ENCODE measurements at places on chromosomes 16 and 17.

GRCh38 chr16:4918781-4919251, 18.1 kb downstream of the PPL start:
- DNase-seq: no peak

GRCh38 chr17:81046770-81047359, 11.9 kb downstream of the BAIAP2 start:
- no peak for DNase-seq

DNA sequence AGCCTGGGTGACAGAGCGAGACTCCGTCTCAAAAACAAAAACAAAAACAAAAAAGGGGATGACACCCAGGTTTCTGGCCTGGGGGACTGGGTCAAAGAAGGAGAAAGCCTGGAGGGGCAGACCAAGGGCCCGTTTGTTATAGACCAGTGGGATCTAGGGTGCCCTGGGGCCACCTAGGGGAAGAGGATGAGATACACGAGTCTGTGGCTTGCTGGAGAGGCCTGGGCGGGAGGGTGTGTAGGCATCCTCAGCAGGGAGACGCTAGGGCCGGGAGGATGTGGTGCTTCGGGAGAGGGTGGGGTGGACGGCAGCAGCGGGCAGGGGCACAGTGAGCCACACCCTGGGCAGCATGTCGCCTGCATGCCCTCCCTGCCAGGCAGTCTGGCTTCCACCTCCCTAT, 17.1 kb upstream of the CRK start:
- no peak for DNase-seq

DNA sequence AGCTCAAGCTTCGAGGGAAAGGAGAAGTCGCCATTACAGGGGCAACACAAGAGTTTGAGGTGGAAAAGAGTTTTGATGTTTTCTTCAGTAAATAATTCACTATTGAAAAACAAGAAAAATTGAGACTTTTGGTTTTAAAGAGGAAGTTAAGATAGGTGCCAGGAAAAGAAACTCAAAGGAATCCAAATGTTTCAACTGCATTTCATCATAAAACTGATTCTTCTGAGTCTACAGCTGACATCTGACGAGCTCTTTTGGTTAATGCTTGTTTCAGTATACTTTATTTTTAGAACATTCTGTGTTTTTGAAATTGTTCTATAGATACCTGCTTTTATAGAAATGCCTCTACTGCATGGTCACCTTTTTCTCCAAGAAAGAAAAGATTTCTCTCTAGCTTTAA, 54.0 kb downstream of the ERN1 start:
- DNase-seq: no peak

GRCh38 chr16:839643-840408, 39.3 kb upstream of the GNG13 start:
- no peak for DNase-seq

DNA sequence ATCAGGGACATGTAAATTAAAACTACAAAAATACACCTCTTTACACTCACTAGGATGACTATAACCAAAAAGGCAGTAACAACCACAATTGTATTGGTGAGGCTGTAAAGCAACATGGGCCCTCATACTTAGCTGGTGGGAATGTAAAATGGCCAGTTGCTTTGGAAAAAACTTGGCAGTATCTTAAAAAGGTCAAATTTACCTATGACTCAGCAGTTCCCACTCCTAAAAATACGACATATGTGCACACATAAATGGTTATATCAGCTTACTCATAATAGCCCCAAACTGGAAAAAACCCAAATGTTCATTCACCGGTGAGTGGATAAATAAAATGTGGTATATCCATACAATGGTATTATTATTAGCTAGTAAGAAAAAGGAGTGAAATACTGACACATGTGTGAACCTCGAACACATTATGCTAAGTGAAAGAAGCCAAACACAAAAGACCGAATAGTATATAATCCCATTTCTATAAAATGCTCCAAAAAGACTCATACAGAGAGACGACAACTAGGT, 391.4 kb downstream of the NPIPA8 start:
- no peak for DNase-seq

DNA sequence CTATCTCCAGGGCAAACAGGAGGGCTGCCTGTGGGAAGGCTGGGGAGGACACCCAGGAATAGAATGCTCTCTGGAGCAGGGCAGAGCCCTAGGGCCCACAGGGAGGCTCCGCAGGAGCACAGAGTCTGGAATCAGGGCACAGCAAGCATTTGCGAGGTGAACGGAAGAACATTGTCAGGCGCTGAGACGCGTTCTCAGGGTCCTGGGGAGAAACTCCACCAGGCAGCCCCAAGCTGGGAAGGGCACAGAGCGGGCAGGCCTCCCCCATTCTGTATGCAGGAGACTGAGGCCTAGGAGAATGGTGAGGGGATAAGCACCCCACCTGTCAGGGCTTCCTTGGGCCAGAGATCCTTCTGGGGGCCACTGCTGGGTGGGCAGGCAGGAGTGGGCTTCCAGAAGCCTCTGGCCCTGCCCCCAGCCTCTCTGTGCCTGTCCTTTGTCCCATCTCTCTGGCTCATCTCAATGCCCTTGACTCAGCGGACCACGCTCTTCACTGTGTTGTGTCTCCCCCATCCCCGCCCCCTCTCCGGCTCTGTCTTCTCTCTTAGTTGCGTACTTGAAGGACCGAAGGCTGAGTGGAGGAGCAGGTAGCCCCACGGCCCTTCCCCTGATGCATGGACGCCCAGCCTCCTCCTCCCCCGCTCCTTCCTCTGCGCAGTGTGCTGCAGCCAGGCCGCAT, 5.1 kb upstream of the SETD6 start:
- DNase-seq: no peak

GRCh38 chr17:50601823-50602375, 32.8 kb upstream of the ABCC3 start:
- DNase-seq: no peak

- DNase-seq: no peak
These were observed 6.5 kb downstream of the TM4SF5 start for GRCh38 chr17:4777969-4778760.

DNA sequence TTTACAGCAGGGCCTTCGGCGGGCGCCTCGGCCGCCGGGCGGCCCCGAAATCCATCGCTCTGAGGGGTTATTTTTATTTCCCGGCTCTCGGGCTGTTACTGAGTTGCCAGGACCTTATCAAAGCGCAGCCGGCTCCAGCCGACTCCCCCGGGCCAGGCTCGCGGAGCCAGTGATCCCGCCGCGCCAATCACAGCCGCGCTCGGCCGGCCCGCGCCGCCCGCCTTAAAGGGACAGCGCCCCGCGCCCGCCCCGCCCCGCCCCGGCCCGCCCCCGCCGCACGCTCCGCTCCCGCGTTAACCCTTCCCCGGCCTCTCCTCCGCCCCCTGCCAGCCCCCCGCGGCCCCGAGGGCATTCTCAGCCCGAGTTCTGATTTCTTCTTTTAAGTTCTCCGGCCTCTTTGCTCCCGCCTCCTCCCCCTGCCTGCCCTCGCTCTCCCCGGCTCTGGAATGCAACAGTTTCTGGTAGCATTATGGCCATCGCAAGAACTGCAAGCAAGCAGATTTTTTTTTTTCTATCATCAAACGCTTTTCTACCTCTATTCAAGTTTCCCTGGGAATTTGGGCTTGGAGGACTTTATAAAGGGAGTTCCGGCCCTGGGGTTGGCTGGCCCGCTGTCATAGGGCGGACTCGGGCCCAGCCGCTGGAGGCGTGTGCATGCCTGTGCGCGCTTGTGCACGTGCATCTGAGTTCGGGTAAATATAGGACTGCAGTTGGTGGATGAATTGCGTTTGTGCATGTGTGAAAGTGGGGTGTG, at the start of gene AXIN2:
Gene AXIN2, minus strand, starts transcription at position 197 of the 754 bp plus-strand sequence. CDS start 3,028 bp downstream, outside the sequence.
- DNase-seq: peak; percentile 79

- no peak for DNase-seq
These were observed 311.9 kb downstream of the NPIPA8 start for GRCh38 chr16:18024611-18025010.

- DNase-seq: no peak
These were observed 135.8 kb upstream of the CA10 start for GRCh38 chr17:52294301-52294700.

DNA sequence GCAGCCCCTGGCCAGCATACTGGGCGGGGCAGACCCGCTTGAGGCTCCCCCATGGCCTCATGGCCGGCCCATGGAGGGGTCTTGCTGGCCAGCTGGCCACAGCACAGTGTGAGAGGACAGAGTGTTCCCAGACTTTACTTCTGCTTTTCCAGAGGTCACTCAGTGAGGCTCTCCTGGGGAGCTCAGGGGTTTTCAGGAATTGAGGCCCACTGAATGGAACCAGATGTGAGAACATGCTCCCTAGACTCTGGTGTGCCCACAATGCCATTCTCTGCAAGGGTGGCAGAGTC, 21.2 kb downstream of the ATP6V0D1 start:
- no peak for DNase-seq

DNA sequence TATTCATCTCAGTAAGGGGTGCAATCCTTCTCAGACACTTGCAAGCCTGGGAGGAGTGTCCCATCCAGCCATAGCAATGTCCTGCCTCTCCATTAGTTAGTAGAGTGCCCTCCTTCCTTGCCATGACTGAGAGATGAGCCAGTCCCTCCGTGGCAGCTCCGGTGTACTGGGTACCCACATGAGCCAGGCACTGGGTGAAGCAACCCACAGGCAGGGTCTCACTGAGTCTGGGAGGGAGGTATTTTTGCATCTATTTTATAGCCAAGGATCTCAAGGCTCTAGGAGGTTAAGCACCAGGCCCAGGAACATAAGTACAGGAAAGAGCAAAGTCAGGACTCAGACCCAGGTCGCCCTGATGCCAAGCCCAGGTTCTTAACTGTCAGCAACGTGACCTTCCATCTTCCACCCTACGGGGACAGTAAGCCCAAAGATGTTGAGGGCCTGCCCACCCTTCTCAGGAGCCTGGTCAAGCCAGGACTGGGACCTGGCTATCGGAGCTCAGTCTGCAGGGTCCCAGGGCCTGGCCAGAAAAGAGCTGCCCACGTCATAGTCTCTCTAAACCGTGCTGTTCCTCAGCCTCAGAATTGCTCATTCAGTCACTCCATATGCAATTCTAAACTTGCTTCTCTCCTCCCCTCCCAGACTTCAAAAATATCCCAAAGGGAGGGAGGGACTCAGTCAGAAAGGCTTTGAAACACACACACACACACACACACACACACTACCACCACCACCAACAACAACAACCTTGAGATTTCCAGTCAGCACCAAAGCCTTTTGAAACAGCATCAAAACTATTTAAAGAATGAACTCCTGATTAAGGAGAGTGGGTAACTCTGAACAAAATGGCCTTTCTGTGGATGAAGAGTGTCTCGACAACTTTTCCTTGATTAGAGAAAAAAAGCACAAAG, 16.6 kb downstream of the NOS2 start:
- no peak for DNase-seq

DNA sequence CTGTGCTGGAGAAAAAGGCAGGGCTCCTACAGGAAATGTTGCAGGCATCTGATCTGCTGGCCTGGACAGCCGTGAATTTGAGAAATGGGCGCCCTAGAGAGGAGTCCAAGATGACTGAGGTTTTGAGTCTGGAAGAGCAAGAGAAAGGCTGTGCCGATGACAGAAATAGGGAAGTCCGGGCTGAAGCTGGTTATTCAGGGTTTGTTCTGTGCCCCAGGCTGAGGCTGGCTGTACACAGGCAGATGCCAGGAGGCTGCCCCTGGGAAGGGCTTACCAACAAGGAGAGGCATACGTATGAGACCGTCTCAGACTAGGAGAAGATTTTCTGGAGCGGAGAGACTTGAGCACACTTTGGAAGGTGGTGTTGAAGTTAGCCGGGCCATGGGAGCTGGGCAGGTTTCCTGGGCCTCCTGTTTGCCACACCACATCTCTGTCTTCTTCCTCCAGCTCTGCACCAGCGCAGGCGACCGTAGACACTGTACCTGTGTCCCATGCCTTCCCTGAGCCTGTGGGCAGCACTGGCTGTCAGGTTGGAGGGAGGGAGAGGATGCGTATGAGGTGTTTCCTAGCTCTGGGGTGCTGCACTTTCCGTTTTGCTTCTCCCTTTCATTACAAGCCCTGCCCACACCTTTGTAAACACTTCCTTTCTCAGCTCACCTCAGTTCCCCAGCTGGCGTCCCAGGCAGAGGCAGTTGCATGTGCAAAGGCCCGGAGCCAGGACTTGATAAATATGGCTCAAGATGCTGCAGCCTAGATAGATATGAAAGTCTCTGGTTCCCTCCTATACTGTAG, 80.8 kb downstream of the SPECC1 start:
- DNase-seq: no peak

- DNase-seq: no peak
These were observed 17.0 kb upstream of the RPL38 start for GRCh38 chr17:74186498-74186897.

DNA sequence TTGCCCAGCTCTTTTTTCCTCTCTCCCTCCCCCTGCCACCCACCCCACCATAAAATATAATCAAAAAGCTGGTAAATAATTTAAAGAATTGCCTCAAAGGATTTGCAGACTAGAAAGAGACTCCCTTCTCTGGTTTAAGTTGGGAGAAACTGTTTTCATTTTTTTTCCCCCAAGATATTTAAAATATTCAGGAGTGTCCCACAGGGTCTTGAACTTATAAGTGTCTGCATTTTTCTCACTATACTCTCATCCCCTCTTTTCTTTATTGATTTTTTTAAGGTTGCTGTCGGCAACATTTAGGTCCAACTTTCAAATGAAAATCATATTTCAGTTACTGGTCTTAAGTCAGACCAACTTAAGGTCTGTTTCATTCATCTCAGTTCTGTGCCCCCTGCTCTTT, 210.2 kb downstream of the MSI2 start:
- no peak for DNase-seq

DNA sequence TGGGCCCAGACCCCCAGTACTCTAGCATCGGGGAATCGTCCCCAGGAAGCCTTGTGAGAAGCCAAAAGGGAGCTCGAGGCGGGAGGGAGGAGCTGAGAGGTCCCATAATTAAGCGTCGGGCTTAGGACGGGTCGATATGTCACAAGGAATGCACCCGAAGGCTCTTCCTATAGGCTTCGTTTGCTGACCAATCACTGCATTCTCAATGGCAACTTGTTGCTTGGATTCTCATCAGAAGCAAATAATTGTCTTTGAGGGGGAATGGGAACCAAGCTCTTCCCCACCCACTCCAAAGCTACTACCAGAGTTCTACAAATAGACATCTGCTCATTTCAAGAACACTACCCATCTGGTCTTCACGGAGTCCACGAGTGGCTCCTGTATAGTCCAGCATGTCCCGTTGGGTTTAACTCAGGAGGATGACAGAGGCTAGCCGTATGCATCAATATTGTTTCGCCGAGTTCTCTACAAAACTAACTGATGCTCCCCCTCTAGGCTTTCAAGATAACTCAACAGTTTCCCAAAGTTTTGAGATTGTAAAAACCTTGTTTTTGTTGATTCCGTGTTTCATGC, 628 bp upstream of the BLMH start:
- DNase-seq: no peak

DNA sequence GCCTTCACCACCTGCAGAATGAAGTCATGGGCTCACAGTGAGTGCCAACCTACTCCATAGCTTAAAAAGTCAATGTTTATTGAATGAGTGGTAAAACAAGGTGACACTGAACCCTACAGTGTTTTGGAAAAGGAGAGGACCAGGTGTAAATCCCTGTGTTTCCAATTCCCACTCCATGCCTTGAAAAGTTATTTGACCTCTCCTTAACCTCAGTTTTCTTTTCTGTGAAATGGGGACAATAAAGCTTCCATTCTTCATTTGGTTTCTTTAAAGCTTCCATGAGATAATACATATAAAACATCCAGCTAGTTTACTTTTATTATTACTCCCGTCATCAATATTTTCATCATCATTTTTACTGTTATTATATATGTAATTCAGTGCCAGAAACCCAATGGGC, 48.0 kb upstream of the ACSM2B start:
- no peak for DNase-seq

Data from stimulated activated CD4-positive, alpha-beta T cell treated with anti-CD3 and anti-CD28 coated beads, Interleukin-15, amount 100 ng/mL, for 48 hours (primary cell).